ENCODE measurements at places on chromosomes 5 and 9.
A peak's percentile ranks its signal among the peaks of the same experiment; 100 is the strongest.

- no peak for DNase-seq
Measured at GRCh38 chr5:87002485-87002884, 265.2 kb upstream of the RASA1 start.

- no peak for DNase-seq
Measured at GRCh38 chr5:59268756-59269415, 624.6 kb downstream of the PDE4D start.

GRCh38 chr5:9015260-9015936 is 530.5 kb downstream of the SEMA5A start:
- DNase-seq, result no peak

- peak; percentile 30 for DNase-seq
Measured at GRCh38 chr5:141876628-141877355, 1.4 kb downstream of the PCDH1 start.

- no peak for DNase-seq
Measured at GRCh38 chr5:125302577-125302976, 556.1 kb upstream of the ZNF608 start.

DNA sequence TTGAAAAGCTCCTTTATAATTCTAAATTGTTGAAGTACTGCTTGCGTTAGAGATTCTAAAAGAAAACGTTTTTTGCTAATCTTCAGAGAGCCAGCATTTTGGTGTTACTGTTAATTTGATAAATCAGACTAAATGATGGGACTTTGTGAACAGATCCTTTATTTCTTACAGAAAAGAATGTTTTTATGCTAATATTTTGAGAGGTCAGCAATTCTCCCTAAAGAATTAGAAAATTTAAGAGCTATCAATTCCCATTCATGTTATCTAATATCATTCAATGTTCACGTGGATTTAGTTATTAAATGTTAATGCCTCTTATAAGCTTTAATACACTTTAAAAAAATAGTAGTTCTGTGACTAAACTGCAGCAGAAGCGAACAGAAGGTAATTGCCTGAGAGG is 2.4 kb downstream of the AGGF1 start:
- DNase-seq, result no peak

GRCh38 chr9:98808411-98808815 is 943 bp downstream of the GALNT12 start:
- DNase-seq, result peak; percentile 35
